ENCODE measurements at places on chromosomes 3 and 15.

DNA sequence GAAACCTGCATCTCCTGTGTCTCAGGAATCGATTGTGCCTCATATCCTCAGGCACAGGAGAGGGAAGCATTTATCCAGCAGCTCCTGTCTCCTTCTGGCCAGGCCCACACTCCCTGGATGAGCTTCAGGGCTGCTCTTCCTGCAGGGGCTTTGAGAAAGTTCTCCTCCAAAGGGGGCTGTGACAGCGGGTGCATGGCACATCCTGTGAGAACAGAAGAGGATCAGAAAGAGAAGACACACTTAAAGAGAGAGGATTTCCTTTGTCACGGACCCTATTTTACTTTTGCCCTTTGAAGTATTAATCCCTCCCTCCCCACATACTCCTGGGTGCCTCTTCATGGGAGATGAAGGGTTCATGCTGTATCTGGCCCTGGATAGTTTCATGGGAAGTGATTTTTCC lies 46.0 kb downstream of the MFSD1 start:
- no peak for DNase-seq

DNA sequence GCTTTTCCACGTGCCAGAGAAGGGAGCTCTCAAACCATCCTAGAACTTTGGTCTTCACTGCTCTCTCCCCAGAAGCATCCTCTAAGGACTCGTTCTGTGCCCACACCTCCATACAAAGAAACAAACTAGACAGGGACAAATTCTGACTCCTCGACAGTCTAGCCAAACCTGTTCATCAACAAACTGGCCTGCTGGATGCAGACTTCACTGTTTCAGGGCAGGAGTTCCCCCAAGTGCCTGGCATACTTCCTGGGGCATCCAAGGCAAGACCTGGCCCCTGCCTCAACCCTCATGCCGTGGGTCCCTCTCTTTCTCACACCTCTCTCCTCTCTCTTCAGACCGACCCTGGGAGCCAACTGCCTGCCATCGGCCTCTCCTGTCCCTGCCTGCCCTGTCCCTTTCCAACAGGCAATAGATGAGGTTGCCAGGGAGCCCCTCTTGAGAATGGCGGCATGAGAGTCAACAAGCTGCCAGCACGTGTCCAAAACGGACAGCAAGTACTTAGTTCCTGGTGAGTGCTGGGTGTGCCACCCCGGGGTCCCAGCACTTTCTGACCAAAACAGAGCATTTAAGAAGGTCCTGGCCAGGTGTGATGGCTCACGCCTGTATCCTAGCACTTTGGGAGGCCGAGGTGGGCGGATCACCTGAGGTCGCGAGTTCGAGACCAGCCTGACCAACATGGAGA lies 79.1 kb upstream of the HES1 start:
- no peak for DNase-seq

GRCh38 chr3:120331076-120331475 lies 18.1 kb downstream of the LRRC58 start:
- DNase-seq, result no peak

GRCh38 chr3:157857440-157857839 lies 248.8 kb downstream of the SHOX2 start:
- DNase-seq, result no peak

- DNase-seq, result no peak
Observed at GRCh38 chr3:66396161-66396760, 104.6 kb downstream of the LRIG1 start.

- DNase-seq, result no peak
Observed at GRCh38 chr3:73270839-73271483, 209.5 kb downstream of the EBLN2 start.

- peak; percentile 8 for DNase-seq
Observed at GRCh38 chr15:100520132-100520921, 8.4 kb downstream of the CERS3 start.

DNA sequence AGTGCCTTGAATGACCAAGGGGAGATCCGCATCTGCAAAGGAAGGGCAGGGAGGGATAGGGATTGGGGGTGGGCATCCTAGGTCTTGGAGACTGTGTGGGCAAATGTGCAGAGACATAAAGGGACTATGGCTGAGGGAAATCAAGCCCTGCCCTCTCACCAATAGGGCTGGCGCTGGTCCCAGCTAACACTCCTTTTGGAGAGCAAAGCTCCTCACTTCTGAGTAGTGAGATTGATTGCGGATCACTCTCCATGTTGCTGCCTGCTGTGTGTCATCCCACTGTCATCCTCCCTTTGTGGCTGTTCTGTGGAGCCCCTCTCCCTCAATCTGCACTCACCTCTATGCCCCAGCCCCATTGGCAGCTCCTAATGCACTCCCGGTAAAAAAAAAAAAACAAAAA lies 2.2 kb upstream of the CELSR3 start:
- DNase-seq, result no peak

- no peak for DNase-seq
Observed at GRCh38 chr15:63990454-63990853, 55.8 kb downstream of the DAPK2 start.

- no peak for DNase-seq
Observed at GRCh38 chr3:6438031-6438430, 422.9 kb upstream of the GRM7 start.

GRCh38 chr15:52104532-52105004 lies 8.0 kb downstream of the BCL2L10 start:
- DNase-seq, result no peak

DNA sequence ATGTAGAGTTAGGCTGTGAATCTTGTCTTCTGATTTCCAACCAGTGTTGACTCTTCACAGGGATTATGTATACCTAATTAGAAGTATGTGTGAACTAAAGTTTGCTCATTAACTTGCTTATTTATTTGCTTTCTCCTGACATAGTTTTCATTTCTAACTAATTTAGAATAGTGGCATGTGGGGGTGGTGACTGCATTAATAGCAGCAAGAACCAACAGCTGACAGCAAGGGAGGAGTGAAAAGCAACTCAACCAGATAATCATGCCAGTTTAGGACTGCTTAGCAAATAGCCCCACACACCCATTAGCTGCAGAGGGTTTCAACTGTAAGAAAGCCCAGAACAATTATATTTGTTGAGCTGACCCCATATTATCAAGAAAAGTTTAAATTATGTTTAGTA lies 3.8 kb downstream of the ST3GAL6 start:
- no peak for DNase-seq

DNA sequence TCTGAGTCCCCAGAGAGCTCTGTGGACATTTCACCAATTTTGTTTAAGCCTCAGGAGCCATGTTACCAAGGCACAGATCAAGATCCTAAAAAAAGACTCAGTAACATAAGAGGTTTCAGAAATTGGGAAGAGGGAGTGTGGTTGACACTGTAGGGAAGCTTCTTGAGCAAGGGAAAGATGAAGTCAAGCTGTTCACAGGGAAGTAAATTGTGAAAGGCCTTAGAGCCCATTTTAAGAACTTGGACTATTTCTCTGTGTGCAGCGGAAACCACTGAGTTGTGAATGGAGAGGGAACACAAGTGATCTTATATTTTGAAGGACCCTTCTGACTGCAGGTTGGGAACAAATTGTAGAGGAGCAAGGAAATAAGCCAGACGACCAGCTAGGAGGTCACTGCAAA lies 18.7 kb downstream of the BCL2A1 start:
- DNase-seq, result no peak

GRCh38 chr15:61227950-61228936 lies 859 bp downstream of the RORA start:
- no peak for DNase-seq

DNA sequence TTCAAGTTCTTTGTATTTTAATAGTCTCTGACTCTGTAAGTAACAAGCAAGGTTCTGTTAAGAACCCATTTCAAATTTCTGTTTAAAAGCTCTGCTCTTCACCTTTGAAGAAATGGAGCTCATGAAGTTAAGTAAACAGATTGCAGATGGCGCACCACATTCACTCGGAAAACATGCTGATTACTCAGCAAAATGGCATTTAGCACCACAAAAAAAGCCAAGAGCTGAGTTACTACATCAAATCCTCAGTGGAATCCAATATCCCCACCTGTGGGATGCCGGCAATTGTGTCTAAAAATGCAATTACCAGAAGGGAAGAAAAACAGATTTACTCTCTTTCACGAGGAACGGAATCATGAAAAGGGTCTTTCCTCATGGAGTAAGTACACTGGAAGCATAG lies 758.0 kb downstream of the NTRK3 start:
- no peak for DNase-seq

DNA sequence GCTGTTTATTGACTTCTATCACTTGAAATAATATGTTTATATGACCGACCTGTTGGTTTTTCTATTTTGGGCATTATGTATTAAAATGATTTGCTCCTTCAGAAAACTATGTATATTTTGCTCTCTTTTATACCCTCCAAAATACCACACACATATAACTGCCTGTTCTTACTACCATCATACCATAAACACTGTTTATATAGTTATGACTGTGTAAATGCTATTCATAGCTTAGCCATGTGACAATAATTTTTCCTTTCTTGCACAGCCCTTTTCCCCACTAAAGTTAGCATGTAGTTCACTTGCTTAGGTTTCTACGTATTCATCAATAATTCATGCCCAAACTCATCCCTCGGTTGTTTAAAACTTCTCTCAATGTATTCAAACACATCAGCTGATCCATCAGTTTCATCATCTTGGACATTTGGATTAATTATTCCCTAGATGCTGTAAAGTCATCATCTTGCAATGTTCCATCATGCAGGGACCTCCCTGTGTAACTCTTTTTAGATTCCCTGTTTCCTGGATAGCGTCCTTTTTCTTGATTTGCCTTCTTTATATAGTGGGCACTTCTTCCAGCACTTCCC lies 8.2 kb upstream of the RYK start:
- no peak for DNase-seq

DNA sequence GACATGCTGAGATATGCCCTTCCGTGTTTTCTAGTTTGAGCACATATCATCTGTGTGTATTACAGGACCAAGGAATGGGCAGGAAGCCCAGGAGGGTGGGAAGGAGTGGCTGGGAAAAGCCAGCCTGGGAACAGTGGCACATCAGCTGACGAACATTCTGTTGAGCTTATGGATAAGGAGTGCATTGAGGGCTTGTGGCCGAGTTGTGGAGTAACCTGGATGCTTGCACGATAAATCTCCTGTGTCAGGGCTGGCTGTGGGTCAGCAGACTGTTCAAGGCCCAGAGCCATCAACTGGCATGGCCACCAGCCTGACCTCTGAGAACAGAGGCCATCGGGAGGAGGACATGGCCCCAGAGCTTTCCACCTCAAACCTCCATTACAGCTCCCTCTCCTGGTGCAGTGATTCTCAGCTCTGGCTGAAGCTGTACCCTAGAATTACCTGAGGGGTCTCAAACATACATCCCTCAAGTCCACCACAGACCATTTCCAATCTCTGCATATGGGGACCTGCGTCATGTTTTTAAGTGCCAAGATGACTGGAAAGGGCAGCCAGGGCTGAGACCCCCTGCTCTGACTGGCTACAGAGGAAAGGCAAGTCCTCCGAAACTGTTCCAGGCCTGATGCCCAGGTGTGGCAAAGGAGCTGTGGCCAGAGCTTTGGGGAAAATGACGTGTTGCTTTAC lies 4.8 kb upstream of the VILL start:
- DNase-seq, result no peak

GRCh38 chr15:89629829-89630228 lies 25.4 kb downstream of the KIF7 start:
- DNase-seq, result no peak

Data from CD4-positive, alpha-beta T cell treated with Interleukin-6 at 100 ng/mL for 8 hours (primary cell).